ENCODE measurements at places on chromosomes 7 and 10. TPM values are rescaled to one million over a fixed set of nuclear protein-coding genes. Genes with fewer than 3 reads are reported as not detected.

- DNase-seq: no peak
These were observed 4.4 kb upstream of the FZD9 start for GRCh38 chr7:73429215-73429614.

Gene THSD7A
- 30.5 TPM for total RNA-seq

Gene TRIL
- total RNA-seq: 0.33 TPM

Gene MTERF1
- 11.0 TPM for total RNA-seq

DNA sequence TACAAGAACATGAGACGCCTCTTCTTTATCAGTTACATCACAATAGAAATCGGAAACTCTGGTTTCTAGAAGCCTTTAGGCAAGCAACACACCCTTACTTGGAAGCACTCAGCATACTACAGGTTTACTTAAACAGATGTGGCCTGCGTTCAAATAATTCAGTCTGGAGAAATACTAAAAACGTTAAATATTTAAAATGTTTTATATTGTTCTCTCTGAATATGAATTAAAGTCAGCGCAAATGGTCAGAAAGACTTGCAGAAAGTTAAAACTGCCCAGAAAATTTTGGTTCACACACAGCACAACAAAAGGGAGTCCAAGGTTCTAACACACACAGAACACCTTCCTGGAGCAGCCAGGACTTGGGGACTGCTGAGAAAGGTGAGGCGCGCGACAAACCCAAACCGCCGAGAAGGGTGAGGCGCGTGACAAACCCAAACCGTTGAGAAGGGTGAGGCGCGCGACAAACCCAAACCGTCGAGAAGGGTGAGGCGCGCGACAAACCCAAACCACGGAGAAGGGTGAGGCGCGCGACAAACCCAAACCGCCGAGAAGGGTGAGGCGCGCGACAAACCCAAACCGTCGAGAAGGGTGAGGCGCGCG is 25.8 kb downstream of the ESYT2 start:
- DNase-seq: no peak

Gene CCDC3
- total RNA-seq: 0.66 TPM

DNA sequence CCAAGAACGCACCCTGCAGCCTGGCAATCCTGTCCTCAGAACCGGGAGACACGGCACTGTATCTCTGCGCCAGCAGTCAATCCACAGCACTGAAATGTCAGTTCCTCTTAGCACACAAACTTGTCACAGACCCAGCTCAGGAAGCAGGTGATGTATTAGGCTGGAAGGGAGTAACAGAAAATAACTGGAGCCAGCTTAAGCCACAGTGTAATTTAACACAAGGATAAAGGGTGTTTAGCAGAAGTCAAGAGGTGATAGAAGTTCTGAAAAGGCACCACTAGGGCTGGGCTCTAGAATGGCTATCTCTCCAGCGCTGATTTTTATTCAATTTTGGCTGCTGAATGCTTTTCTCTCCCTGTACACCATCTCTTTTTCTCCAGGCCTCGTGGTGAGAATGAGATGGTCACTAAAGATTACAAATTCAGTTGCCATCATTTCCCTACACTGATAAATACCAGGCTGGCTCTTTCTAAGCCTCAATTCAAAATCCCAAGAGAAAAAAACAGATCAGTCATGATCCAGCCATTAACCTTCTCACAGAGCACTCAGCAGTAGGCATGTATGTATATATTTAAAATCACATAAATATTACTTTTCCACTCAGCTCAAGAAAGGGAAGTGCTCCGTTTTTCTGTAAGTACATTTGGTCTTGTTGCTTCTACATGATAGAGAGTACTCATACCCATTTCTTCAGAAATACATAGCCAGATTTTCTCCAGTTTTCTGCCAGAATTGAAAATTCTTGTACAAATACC is 102.7 kb upstream of the PRSS1 start:
- no peak for DNase-seq

DNA sequence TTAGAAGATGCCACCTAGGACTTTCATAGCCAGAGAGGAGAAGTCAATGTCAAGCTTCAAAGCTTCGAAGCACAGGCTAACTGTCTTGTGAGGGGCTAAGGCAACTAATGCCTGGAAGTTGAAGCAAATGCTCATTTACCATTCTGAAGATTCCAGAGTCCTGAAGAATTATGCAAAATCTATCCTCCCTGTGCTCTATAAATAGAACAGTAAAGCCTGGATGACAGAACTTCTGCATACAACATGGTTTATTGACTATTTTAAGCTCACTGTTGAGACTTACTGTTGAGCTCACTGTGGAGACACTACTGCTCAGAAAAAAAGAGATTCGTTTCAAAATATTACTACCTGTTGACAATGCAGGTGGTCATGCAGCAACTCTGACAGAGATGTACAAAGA is 28.6 kb downstream of the TNS3 start:
- DNase-seq: no peak

DNA sequence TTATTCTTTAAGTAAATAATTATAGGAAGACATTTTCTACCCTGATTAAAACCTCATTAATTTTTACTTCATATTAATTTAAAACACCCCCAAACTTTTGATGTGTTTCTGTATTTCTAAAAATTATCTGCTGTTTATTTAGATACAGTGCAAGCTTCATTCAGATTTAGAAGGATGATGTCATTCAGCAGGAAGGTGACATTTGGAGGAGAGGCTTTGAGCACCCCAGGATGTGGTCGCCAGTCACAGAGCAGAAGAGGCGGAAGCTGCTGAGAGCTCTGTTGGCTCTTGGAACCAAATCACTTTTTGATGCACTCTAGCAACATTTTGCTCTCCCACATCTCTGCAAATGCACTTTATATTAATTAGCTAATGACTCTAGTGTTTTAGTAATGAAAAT is 233.9 kb upstream of the CACNA2D1 start:
- no peak for DNase-seq

Gene CDH23
- total RNA-seq: under 0.01 TPM

Gene C7orf33
- not detected for total RNA-seq

DNA sequence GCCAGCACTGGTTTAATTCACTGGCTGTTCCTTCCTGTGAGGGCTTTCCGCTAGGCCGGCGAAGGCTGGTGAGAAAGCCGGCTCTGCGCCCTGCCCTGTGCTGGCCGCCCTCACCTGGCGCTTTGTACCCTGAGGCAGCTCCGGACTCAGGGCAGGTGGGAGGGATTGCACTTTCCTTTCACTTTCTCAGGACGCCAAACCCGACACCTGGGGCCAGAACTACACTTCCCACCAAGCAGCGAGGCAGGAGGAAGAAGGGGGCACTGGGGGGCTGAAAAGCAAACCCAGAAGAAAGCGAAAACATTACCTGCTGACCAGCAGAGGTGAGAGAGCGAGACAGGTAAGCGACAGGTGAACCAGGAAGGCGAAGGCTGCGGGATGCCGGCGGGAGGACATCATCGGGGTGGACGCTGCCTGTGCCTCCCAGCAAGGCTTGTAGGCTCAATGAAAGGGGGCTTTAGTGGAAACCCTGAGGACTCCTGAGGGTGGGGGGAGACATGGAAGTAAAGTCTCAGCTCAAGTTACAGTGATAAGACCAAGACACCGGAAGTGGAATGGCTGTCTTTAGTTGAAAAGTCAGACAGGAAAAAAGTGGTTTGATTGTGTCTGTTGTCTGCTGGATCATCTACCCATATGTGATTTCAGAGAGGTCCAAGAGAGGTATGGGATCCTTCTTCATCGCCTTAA is at the start of gene RAB19:
TSS of gene RAB19 (plus strand) at position 181 of the 687 bp plus-strand sequence. CDS start 3,589 bp downstream, outside the sequence.
- DNase-seq: no peak

- DNase-seq: no peak
These were observed 129.9 kb upstream of the ZNF32 start for GRCh38 chr10:43778571-43778970.

DNA sequence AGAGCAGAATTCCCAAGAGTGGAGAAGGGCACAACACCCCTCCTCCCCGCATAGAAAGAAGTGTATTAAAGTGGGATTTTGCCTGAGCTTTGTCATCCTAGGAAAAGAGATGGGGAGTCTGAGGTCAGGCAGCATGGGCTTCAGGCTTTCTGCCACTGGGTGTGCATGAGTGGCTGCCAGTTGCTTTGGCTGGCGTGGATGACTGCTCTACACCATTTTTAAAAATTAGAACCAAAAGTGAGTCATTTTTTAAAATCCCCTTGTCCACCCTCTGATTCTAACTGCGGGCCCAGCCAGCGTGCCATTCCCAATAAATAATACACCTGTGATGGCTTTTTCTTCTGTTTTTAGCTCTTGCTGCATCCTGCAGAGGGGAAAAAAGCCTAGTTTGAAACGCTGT is 13.4 kb downstream of the SLC29A3 start:
- DNase-seq: no peak

Gene PDSS1
- total RNA-seq: 8.8 TPM

Gene CAPZA2
- 404 TPM for total RNA-seq

Gene PAPOLB
- 0.04 TPM for total RNA-seq

DNA sequence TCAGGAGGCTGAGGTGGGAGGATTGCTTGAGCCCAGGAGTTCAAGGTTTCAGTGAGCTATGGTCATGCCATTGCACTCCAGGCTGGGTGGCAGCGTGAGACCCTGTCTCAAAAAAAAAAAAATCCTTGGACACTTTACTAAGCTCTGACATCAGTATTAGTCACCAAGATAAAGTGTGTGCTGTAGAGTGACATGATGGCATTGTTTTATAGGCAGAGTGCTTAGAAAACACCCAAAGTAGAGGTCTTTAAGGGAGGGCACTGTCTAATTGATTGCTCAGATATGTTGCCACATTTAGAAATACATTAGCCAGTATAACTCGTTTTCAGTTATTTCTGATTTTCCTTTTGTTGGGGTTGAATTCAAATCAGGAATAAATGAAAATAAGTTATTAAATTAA is 235.9 kb downstream of the REEP3 start:
- no peak for DNase-seq

GRCh38 chr7:21999896-22000295 is 54.2 kb upstream of the CDCA7L start:
- no peak for DNase-seq

DNA sequence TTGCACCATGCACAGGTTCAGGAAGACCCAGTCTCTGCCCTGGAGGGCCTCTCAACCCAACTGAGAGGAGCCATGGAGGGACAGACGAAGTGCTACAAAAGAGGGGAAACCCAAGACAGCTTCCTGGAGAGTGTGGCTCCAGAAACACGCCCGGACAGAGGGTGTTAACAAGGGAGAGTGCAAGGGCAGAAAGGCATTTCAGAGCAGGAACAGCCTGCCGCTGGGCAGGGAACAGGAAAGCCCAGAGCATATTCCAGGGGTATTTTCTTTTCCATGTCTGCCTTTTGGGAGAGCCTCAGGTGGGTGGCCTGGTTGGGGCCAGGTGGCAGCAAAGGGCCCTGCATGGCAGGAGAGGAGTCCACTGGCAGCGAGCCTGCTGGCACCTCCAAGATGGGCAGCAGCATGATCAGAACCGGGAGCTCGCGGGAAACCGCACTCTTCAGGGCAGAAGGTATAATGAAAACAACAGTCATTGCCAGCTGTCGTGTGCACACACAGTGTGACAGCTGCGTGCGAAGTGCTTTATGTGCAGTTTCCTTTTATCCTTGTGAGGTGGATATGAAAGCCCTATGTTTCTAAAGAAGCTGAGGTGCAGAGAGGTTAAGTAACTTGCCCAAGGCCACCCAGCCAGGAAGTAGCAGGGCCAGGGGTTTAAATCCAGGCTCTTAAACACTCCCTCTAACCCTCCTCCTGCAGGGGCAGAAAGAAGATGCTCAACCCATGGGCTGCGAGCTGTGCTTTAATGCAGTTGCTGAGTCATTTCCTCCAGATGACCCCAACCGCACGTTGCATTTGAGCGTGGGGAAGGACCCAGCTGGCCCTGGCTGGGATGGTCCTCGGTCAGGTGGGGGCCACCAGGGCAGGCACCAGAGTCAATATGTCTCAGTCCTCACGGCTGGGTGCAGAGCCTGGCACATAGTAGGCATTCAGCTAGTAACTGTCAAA is 128.6 kb downstream of the OAT start:
- DNase-seq: no peak

Gene EGFR
- 3.6 TPM for total RNA-seq

Gene CPXM2
- 9.2 TPM for total RNA-seq

Gene SORCS1
- total RNA-seq: not detected

GRCh38 chr7:20298486-20298901 is 32.2 kb upstream of the ITGB8 start:
- DNase-seq: no peak

DNA sequence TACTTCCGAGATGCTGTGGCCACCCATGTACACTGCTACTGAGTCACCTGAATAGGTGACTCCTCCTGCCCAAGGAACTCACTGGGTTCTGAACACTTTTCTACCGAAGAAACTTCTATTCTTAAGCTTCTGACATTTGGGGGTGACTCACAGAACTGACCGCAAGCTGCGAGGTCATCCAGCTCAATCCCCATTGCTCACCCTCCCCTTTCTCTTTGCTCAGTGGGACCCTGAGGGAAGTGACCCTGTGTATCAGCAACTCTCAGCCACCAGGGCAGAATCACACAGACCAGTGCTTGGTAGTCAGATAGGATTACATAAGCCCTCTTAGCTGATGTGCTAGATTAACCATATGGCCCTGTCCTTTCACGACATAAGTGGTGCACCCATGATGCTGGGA is 46.3 kb downstream of the INSYN2A start:
- no peak for DNase-seq

DNA sequence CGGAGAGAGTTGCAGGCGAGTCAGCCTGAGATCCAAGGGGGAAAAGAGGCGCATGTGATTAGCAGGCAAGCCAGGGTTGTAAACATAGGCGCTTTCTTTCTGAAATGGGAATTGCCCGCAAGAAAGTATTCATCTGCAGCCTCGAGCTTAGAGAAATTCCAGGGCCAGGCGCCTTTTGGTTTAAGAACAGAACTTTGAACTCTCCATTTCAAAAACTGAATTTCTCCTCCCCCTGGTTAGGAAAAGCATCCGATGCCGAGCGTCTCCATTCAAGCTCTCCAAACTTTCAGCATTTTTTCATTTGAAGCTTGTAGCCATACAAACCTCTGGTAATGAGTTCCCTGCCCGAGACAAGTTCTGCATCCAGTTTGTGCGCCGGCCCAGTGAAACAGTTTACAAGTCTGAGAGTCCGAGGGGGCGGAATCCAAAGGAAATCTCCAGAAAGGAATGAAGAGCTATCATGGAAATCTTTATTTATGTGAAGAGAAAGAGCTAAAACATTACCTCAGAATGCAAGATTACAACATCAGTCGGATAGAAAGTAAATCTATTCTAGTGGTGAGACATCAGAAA is 69.9 kb downstream of the FAM204A start:
- no peak for DNase-seq

Gene SRRM3
- total RNA-seq: 0.53 TPM

DNA sequence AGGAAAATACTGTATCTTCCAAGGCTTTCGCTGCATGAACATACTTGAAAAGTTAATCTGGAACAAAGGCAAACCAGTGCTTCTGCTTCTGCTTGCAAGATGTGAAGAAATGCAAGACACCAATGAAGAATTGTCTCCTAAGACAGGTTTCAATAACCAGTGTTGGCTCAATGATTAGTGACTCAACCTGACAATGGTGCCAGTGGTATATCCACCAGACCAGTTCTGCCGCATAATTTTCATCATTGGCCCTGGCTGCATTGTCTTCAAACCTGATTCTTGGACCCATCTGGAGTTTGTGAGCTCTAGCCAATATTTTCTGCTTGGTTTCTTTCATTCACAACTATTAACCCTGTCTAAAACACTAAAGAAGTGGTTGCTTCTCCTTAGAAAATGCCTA is 13.6 kb upstream of the STAMBPL1 start:
- no peak for DNase-seq

Gene HOXA9
- 0.18 TPM for total RNA-seq

GRCh38 chr7:33667196-33667595 is 238.1 kb upstream of the BMPER start:
- no peak for DNase-seq

Gene ZNF425
- total RNA-seq: 0.73 TPM

Gene KCND2
- total RNA-seq: not detected

Gene BTBD16
- not detected for total RNA-seq
